ENCODE measurements at places on chromosomes 1 and 21.

DNA sequence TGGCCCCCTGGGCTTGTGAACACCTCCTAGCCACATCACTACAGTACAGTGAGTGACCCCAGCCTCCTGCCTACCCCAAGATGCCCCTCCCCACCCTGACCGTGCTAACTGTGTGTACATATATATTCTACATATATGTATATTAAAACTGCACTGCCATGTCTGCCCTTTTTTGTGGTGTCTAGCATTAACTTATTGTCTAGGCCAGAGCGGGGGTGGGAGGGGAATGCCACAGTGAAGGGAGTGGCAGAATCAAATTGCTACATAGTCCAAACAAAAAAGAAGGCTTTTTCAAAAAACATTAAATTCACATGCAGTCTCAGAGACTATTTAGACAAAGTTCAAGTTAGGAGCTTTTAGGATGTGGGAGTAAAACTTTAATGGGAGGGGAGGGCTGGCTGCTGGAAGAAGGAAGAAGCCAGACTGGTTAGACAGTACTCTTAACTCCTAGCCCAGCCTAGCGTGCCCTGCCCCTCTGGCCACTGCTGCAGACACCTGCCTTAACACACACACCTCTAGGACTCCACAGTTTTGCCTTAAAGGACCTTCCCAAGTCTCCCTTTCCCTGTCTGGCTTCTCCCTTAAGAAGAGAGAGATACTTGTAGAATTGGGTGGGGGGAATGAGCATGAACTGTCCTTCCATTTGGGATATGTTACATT, 9.4 kb downstream of the PEA15 start:
- no peak for DNase-seq

DNA sequence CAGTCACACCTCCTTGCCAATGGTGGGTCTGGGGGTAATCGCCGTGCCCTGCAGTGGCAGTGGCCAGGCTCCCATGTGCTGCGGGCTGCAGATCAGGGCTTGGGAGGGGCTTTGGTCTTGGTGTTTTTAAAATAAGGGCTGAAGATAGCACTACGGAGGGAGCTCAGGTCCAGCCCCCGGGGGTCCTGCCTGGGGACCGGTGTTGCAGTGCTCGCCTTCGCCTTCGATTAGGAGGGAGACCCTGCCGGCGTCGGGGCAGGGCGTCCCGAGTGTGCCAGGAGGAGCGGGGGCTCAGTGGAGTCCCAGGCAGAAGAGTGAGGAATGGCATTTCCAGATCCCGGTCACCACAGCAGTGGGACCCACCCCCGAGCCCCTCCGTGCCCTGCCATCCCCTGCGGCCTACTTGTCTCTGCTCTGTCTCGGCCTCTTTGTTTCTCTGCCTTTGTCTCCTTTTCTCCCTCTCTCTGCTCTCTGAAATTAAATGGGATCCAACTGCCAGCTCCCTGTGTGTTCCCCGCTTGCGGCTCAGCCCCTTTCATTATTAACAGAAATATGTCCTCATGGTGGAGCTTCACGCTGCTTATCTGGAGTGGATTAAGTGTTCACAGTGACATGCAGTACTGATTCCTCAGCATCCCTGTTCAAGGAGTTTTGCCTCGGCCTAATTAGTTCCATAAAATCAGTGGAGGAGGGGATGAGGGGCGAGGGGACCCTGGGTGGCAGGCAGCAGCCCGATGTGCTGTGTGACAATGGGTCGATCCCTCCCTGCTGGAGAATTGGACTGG, 44.4 kb downstream of the DMRTB1 start:
- DNase-seq: no peak

DNA sequence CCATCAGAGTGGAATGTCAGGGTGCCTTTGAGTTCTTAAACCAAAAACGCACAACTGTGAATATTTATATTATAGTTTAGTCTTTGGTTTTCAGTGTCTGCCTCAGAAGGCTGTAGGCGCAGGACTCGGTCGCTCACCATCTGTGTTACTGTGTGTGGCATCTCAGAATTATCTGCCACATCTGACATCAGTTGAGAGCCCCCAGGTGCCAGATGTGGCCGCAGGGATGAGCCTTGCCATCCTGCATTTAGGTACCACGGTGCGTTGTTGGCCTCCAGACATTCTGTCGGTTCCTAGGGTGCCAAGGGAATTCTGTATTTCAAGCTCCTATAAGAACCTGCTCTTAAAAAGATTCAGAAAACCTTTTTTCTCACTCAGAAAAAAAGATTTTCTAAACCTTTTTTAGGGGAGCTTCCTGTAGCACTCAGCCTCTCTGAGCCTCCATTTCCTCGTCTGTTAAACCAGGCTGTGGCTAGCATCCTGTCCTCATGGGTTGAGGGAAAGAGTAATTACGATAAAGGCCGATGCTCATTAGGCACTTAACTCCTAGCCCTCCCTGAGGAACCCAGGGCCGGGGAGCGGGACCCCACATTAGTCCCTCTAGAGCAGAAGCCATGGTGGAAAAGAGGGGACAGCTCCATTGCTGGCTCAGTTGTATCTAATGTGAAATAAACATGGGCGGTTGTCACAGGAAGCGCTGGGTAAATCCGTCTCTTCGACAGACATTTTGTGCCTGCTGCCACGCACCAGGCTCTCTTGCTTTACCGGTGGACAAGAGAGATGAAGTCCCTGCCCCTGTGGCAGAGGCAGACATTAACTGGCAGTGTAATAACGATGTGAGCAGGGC, 70.2 kb upstream of the MORC3 start:
- DNase-seq: no peak

GRCh38 chr1:118815909-118816308, 172.2 kb downstream of the TBX15 start:
- no peak for DNase-seq

DNA sequence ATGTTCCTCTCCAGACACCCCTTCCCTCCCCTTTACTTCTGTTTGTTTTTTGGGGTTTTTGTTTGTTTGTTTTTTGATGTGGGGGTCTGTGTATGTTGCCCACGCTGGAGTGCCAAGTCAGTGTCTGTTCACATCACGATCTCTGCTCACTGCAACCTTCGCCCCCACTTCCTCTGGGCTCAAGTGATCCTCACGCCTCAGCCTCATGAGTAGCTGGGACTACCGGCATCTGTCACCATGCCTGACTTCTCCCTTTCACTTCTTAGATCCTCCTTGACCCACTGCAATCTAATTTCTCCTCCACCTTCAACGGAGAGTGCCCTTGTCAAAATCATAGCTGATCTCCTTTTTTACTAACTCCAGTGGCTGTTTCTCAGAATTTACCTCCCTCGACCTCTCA, 100.7 kb upstream of the KIF26B start:
- DNase-seq: no peak

- DNase-seq: peak; percentile 76
Observed at GRCh38 chr1:154386643-154387352, 18.3 kb upstream of the IL6R start.

DNA sequence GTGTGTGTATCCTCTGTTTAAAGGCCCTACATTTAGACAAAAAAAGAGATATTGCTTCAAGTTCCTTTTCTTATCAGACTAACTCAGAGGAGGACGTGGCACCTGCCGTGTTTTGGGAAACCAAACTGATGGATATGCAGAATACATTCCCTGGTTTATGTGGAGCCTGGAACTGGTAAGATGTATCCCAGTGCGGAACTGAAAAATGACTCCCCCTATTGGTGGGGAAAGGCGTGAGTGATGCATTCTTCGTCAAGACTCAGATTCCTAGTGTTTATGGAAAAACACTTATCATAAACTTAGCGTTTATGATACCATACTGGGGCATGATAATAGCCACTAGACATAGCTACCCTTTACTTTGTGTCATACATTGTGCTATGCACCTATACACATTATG, 154.2 kb downstream of the ZNF326 start:
- DNase-seq: no peak

DNA sequence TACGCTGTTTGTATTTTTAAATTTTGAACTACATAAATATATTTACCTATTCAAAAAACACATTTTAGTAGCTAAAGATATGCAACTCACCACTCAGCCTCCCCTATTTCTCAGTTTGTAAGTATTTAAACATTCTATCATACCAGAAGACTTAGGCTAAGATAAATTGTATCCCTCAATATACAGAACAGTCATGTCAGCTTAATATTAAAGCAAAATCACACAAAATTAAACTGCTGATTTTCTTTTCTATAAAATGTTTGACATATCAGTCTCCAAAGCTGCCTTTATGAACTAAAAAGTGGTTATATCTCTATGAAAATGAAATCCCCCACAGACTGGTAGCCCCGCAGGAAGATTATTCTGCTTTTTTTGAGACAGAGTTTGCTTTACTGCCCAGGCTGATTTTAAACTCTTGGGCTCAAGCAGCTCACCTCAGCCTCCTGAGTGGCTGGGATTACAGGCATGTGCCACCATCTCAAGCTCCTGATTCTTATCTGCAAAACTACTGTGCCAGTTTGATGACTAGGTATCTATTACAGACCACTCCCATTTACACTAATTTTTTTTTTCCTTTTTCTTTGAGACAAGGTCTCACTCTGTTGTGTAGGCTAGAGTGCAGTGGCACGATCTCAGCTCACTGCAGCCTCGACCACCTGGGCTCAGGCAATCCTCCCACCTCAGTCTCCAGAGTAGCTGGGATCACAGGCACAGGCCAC, 37.6 kb downstream of the NRDC start:
- no peak for DNase-seq
